ENCODE measurements at places on chromosomes 6 and 20.

DNA sequence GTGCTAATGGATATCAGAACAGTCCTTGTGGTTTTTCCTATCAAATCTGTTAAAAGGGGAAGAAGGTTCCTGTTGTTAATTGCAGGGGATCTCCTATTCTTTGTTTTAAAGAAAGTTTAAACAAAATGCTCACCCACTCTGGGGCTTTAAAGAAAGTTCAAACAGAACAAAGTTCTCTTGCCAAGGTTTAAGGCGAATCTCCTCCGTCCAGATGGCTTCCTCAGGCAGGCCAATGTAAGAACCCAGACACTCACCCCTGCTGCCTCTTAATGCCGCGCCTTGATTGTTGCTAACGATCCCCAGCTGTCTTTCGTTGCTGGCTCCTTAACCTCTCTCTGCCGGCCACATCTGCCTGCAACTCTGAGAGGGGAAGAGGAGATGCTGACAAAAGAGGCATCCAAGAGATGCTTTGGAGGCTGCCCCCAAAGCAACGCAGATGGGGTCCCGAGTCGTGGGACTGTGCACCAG is 235.0 kb upstream of the PRDM1 start:
- no peak for DNase-seq

- no peak for DNase-seq
Measured at GRCh38 chr20:22720206-22720605, 135.8 kb upstream of the FOXA2 start.

- DNase-seq, result no peak
Measured at GRCh38 chr6:101668496-101669030, 275.1 kb downstream of the GRIK2 start.

DNA sequence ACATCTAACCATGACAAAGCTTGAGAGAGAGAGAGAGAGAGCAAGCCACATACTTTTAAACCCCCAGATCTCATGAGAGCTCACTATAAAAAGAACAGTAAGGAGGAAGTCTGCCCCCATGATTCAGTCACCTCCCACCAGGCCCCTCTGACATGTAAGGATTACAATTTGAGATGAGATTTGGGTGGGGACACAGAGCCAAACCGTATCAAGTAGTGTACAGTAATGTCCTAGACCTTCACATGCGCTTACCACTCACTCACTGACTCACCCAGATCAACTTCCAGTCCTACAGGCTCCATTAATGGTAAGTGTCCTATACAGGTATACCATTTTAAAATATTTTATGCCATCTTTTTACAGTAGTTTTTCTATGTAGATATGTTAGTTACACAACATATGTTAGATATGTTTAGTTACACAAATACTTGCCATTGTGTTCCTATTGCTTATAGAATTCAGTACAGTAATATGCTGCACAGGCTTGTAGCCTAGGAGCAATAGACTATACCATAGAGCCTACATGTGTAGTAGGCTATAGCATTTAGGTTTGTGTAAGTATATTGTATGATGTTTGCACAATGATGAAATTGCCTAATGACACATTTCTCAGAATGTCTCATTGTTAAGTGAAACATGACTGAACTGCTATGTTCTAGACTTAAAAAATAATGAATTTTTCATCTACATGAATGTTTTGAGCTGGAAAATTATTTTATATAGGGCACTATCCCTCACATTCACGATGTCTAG is 11.7 kb downstream of the TSPYL1 start:
- DNase-seq, result no peak

- DNase-seq, result no peak
Measured at GRCh38 chr6:3568396-3569082, 111.7 kb upstream of the SLC22A23 start.

DNA sequence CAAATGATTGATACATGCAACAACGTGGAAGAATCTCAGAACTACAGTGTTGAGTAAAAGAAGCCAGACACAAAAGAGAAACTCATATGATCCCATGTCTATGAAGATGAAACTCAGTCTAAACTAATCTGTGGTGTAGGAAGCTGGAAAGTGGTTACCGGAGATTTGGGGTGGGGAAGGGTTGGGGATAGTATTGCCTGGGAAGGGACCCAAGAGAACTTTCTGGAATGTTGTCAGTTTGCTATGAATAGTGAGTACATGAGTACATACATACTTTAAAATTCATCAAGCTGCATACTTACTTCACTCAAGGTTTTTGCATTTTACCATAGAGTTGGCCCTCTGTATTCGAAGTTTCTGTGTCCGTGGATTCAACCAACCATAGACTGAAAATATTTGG is 106.0 kb downstream of the SAMD5 start:
- no peak for DNase-seq

DNA sequence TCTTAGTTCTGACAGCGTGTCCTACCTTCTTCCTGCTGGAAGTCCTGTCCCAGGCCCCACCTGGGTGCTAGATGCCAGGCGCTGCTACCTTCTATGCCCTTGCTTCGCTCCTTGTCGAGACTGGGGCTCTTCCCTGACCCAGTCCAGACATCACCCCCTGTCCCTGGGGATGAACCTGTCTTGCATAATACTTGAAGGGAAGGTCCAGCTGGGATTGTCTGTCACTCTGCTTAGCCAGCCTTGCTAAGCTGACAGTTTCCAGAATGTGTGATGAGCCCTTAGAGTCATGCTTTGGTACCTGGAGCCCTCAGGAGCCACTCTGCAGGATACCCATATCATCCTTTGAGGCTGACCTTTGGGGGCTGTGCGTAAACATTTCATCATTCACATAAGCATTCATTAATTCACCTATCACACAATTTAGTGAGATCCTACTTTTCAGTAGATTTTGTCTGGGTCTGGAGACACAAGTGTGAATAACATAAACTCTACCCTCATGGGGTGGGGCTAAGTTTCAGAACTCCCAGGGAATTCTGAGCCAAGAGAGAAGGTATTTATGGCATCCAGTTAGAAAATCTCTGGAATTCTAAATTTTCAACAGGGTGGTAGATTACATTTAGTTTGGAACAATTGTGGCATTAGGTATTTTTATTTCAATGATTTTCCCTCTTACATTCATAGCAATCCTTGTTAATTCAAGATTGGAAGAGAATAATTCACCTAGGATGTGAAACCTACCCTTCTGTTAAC is 151.1 kb upstream of the HDAC2 start:
- no peak for DNase-seq

DNA sequence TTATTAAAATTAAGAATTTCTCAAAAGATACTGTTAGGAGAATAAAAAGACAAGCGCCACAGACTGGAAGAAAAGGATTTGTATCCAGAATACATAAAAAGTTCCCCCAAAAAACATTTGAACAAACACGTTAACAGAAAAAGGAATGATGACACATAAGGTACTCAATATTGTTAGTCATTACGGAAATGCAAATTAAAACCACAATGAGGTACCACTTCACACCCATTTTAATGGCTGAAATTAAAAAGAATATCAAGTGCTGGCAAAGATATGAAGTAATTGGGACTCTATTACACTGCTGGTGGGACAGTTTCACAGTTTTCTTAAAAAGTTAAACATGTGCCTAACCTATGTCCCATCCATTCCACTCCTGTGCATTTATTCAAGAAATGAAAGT is 51.4 kb downstream of the HECA start:
- no peak for DNase-seq

Data from stimulated activated CD4-positive, alpha-beta T cell treated with anti-CD3 and anti-CD28 coated beads, Interleukin-4, amount 100 ng/mL, for 1 hour (primary cell).